ENCODE measurements at places on chromosomes 1 and 21. TPM values are rescaled to one million over a fixed set of nuclear protein-coding genes. Genes with fewer than 3 reads are reported as not detected.

TENT5C gene
- 3.2 TPM for polyA plus RNA-seq

DNA sequence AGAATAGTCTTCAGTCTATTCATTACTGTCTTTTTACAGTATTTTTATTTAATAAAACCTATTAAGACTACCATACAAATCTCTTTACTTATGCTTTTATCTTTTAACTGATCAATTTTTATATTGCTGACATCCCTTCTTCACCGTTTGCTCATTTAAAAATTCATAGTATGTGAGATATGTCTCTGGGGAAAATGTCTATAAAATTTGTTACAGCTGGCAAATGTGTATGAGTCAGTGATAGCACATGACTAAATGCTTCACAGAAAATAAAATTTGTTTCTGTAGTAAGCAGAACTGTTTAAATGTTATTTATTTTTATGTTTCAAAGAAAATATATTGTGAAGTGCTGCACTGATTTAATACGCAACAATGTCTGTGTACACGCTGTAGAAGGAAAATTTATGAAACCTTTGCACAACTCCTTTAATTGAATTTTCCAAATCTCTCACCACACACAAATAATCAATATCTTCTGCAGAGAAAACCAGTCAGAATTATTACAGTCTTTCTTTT lies 74.2 kb downstream of the ITGB3BP start:
- no peak for DNase-seq

DNA sequence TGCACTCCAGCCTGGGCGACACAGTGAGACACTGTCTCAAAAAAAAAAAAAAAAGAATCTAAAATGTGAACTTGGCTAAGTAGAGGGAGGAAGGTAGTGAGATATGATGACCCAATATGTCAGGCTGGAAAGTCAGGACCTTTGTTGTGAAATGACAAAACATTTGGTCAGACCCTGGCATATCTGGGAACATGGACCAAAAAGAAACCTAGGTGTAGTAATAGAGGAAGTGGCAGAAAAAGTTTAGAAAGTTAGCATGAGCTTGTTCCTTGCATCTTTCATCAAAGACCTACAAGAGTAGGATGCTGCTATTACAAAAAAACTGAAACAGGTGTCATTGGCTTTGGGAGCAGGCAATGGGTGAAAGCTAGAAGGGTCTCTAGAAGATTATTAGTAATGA lies 7.3 kb upstream of the S100A3 start:
- DNase-seq = no peak

DNA sequence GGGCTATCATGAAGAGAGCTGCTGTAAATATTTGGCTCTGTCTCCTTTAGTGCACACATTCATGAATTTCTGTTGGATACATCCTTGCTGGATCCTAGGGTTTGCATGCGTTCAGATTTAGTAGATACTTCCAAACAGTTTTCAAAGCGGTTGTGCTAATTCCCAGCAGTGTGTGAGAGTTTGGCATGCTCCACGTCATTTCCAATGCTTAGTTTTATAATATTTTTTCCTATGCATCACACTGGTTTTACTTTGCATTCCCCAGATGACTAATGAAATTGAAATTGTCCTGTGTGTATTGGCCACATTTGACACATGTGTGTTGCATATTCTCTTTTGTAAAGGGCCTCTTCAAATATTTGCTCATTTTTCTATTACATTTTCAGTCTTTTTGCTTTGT lies 18.5 kb upstream of the AADACL3 start:
- DNase-seq = no peak

GRCh38 chr1:169312084-169312954 lies 55.3 kb downstream of the NME7 start:
- DNase-seq = no peak

DNA sequence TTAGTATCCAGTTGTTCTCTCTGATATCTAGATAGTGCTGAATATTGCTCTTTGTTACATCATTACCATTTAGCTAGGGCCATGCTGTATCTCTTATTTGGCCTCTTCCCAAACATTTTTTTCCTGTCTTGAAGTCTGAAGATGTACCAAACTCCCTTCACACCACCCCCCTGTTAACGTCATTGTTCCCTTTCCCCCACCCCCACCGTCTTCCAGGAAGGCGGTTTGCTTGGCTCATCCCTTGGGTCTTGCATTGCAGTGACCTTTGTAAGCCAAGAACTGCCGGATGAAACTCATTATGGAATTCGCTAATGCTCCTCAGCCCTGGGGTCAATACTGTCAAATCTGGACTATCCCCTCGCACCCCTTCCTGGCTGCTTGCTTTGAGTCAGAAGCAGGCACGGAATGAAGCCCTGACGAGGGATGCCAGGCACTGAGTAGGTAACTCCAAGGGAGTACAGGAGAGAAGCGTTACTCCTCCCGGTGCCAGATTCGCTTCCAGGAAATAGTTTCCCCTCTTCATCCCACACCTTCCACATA lies 283.1 kb downstream of the TM2D1 start:
- no peak for DNase-seq

GRCh38 chr1:25914074-25914995 lies 8.1 kb upstream of the STMN1 start:
- no peak for DNase-seq
